ENCODE measurements at places on chromosomes 13 and 19.

DNA sequence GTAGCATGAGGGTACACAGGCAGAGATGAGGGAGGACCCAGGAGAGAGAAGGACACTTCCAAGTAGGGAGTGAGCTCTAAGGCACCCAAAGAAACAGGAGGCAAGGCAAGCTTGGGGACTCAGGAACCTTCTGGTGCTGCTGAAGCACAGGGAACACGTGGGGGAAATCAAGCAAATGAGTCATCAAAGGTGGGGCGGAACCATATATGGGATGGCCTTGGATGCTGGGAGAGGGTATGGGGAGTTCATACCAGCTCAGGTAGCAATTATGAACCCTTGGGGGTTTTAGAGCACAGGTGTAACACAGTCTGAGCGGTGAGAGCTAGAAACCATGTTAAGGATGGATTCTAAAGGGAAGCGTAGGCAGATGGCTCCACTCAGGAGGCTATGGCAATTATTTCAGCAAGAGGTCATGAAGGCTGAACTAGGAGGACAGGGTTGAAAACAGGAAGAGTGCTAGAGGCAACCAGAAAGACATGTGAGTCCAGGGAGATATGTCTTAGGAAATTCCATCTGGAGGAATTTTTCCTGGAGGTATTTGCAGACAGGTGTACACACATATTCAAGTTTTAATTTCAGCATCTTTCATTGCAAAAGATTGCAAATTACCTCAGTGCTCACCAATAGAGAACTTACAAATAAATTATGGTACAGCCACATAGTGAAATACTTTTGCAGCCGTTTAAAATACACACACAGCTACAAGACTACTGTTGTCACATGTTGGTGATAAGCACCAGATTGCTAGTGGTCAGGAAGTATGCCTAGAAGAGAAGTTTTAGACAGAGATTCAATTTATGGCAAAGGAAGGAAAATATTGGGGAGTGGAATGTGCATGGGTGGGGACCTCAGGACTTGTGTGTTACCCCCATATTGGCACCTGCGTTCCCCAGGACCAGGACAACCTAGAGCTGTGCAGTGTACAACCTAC is 77.0 kb downstream of the STARD13 start:
- DNase-seq = no peak

GRCh38 chr19:33456076-33456844 is 65.3 kb downstream of the PEPD start:
- DNase-seq = no peak

DNA sequence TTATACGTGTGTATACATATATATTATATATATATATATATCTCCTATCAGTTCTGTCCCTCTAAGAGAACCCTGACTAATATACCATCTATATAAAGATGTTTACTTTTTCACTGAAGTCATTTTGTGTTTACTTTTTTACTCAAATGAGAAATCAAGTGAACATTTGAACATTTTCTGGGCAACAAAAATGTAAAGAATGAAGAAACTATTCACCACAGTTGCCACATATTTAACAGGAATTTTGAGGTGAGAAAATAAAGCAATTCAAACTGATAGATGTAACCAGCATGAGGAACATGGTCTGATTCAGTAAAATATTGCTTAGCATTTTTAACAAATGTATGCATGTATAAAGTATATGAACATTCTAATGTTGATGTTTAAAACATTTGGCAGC is 299.2 kb upstream of the KLHL1 start:
- DNase-seq = no peak

DNA sequence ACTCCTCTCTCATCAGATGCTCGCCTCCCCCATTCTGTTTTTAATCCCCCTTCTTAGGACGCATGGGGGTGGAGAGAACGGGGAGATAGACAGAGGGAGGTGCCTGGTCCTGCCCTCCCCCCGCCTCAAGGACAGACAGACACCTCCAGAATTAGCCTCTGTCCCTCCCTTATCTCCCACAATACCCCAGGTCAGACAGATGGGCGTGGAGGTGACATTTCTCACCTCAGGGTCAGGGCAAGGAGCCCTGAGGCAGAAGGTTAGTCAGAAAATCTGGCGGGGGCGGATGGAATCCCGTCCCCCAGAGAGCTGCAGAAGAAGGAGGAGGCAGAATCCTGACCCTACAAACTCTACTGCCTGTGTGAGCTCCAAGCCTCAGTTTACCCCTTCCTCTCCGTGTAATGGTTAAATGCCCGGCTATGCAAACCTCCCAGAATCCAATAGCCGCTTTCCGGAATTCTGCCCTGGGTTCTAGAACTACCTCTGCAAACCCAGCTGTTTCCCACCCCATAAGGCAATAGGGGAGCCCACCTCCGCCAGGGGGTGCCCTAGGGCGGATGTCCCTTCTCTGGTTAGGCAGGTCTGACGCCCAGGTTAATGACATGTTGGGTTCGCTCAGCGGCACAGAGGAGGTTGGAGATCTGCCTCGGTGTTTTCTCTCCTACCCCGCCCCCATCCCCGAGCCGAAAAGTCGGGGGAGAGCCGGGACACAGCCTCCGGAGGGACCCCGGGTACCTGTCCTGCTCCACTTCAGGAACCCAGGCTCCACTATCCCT is 900 bp downstream of the PPP1R13L start:
- DNase-seq = no peak

DNA sequence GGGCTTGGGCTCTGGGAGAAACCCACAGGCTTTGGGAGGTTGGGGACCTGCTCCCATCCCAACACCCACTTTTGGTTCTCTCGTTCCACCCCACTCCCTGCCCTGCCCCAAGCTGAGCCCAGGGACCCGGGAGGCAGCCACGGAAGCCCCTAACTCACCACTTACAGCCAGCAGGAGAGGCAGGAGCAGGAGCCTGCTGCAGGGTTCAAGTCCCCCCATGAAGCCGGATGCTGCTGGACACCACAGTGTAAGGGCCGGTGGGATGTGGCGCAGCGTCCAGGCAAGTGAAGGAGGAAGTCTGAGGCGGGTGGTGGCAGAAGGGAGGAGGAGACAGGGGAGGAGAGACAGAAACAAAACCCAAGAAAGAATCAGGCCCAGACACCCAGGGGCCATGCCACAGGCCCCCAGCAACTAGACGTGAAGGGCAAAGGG is at the start of gene TYROBP:
Gene TYROBP (minus strand): TSS at position 286 of the 432 bp plus-strand sequence. CDS start 67 bp downstream, at position 219.
- DNase-seq = no peak

- DNase-seq = no peak
Measured at GRCh38 chr13:23753458-23753857, 135.7 kb downstream of the MIPEP start.

GRCh38 chr13:37326334-37326733 is 220.9 kb upstream of the CSNK1A1L start:
- DNase-seq = no peak

GRCh38 chr13:46621792-46622629 is 69.0 kb downstream of the LRCH1 start:
- DNase-seq = no peak

DNA sequence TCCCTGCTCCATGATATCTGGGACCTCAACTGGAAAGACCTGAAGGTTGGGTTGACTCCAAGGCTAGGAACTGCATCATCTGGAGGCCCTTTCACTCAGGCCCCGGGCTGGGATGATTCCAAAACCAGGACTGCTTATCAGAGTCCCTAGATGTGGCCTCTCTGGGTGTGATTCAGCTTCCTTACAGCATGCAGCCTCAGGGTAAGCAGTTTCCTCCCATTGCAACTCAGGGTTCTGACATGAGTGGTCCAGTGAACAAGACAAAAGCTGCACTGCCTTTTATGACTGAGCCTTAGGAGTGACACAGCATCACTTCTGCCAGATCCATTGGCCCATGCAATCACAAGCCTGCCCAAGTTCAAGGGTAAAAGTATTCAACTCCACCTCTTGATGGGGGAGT is 502.8 kb downstream of the COG6 start:
- DNase-seq = no peak

- no peak for DNase-seq
Measured at GRCh38 chr13:24718192-24718965, 38.2 kb downstream of the ATP12A start.

DNA sequence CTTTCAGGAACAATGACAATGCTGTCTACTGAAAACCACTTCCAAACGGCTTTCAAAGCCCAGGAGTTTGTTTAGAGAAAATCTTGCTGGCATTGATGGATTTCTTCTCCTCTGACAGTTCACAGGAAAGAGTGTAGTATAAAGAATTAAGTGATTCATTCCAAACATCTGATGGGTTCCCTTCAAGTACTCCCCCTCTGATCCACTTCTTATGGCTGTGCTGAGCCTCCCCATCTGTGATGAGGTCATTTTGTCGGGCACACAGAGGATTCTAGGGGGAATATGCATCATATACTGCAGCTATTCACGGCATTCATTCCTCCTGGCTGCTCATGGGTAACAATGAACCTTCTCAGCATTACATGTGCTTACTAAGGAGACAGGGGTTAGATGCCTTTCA is 107.9 kb downstream of the RGCC start:
- DNase-seq = no peak

DNA sequence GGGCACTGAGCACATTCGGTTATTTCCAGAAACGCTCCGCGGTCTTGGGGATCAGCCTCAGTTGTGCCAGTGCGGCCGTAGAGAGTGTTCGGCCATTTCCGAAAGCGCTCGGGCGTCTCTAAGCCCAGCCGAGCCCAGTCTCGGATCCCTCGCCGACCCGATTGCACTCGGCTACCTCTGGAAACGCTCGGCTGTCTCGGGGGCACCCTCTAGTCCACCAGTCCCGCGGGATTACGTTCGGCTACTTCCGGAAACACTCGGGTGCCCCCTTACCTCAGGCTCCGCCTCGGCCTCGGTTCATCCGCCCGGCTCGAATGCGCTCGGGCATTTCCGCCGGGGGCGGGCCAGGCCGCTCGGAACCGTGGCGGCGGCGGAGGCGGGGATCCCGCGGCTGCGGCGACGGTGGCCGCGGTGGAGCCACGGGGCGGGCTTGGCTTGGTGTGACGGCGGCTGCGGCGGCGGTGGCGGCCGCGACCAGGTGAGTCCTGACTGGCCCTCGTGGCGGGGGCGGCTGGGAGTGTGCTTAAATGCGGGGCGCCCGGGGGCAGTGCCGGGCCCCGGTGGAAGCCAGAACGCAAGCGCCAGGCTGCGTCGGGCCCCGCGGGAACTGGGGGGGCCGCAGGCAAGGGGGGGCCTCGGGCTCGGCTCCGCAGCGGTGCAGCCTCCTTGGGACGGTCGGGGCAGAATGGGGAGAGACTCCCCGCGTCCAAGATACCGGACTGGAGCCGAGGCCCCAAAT is at the start of gene PIK3R2:
Gene PIK3R2 (plus strand): TSS at position 347 of the 739 bp plus-strand sequence. CDS start 2,717 bp downstream, outside the sequence.
- peak; percentile 100 for DNase-seq

DNA sequence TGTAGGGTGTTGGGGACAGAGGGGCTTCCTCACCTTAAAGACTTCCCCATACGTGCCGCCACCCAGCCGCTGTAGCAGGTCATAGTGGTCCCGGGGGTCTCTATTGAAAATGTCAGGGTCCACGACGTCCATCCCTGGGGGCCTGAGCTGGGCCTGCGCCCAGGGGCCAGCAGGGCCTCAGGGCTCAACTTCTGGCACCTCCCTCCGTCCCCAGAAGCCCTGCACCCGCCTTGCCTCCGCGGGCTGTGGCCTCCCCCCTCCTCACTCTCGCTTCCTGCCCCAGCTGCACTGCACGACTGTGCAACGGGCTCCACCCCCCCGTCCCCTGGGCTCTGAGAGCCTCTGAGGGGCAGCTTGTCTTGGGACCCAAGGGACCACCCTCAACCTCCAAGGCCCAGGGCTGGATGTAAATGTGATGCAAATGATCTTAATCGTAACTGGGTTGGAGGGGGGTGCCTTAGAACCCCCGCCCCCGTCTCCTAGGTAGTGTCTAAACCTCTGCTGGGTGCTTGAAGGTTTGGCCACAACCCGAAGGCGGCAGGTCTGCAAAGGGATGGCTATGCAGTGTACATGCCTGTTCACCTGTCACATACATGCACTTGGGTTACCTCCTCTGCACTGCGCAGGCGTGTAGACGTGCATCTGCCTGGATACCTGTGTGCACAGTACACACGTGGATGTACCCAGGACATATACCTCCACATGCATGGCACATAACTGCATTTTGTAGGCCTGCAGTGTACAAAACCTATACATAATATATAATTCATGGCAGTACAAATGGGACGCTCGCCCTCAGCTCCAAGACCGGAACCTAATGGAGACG is at the start of gene MAP4K1:
Gene MAP4K1 (minus strand): TSS at position 190 of the 826 bp plus-strand sequence. CDS start 58 bp downstream, at position 132.
- DNase-seq = no peak

GRCh38 chr13:109938255-109938936 is 152.0 kb upstream of the IRS2 start:
- no peak for DNase-seq

DNA sequence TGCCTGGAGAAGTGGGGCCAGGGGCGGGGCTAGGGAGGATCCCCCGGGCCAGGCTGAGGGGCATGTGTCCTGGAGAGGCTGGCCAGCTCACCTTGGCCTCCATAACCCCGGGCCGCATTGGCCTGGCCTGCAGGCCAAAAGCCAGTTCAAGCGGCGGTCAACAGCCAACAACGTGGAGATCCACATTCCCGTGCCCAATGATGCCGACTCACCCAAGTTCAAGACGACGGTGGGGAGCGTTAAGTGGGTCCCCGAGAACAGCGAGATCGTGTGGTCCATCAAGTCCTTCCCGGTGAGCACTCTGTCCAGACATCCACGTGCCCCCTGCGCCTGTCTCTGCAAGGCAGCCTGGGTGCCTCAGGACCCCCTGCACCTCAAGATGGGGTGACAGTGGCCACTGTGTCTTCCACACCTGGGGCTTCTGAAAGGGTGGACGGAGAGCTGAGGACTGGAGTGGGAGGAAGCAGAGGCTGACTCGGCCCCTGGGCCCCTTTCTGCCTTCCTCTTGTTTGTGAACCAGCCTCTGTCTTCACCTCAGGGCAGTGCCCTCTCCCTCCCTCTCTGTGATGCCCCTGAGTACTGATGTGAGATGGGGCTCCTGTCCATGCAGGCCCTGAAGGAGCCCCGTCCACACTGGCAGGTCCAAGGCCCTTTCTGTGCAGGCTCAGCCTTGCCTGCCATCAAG is 31.1 kb downstream of the AP1M1 start:
- DNase-seq = no peak

- DNase-seq = no peak
Measured at GRCh38 chr13:98143601-98144026, 720 bp downstream of the FARP1 start.

DNA sequence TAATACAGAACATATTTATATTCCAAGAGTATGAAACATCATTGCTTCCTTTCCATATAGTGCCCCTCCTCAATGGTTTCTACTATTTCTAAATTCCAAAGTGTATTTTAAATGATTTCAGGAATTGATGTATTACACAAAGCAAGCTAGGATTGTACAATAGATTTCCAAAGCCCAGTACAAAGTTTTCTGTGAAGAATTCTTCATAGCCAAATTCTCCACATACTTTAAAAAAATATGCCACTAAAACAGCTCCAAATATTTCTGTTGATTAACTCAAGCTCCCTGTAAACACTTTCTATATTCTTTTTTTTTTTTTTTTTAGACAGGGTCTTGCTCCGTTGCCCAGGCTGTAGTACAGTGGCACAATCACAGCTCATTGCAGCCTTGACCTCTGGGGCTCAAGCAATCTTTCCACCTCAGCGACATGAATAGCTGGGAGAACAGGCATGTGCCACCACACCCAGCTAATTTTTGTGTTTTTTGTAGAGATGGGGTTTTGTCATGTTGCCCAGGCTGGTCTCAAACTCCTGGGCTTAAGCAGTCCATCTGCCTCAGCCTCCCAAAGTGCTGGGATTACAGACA is 50.6 kb downstream of the ELF1 start:
- DNase-seq = no peak

- no peak for DNase-seq
Measured at GRCh38 chr13:45594764-45595163, 20.8 kb downstream of the ERICH6B start.

GRCh38 chr19:35468637-35469036 is 20.6 kb downstream of the FFAR2 start:
- no peak for DNase-seq

Data from neuronal stem cell (in vitro differentiated cells).